ENCODE measurements at places on chromosomes 6 and 20. TPM values are rescaled to one million over a fixed set of nuclear protein-coding genes. Genes with fewer than 3 reads are reported as not detected.

Gene MSH5
- total RNA-seq: 8.4 TPM

Gene REM1
- total RNA-seq: 0.99 TPM

Gene SIRPD
- 0.14 TPM for total RNA-seq

- DNase-seq: no peak
- no peak within 1 kb of the TSS for H3K27ac ChIP-seq
- H3K27me3 ChIP-seq: no peaks in the 10 kb centered on the region
- H3K36me3 ChIP-seq: peaks cover 32% of the 10 kb centered on the region
- peak within 1 kb of the TSS; percentile 41 for H3K4me3 ChIP-seq
- peaks cover 14% of the 10 kb centered on the region for H3K4me1 ChIP-seq
These were observed at the start of gene GNMT for GRCh38 chr6:42960243-42961019. GNMT (plus strand) TSS chr6:42960754; CDS start chr6:42960768, 14 bp downstream.

DNA sequence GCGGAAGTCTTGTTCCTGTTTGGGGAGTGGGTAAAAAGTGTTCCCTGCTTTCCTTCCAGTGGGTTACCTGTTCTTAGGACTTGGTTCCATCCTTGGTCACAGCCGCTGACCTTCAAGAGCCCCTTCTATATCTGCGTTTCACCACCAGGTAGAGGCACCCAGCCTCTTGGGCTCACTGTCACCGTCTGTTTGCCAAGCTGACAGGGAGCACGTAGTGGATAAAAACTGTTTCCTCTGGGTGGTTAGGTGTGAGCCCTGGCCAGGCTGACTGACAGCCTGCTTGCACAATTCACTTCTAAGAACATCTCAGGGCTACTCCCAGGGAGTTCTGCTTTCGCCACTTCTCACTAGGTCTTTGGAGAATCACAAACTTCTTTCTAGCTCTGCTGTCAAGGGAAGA is 1.8 kb upstream of the JPH2 start:
- peaks cover 26% of the 10 kb centered on the region for H3K27me3 ChIP-seq
- DNase-seq: no peak
- H3K4me3 ChIP-seq: no peak overlapping the region
- no peak overlapping the region for H3K27ac ChIP-seq

DNA sequence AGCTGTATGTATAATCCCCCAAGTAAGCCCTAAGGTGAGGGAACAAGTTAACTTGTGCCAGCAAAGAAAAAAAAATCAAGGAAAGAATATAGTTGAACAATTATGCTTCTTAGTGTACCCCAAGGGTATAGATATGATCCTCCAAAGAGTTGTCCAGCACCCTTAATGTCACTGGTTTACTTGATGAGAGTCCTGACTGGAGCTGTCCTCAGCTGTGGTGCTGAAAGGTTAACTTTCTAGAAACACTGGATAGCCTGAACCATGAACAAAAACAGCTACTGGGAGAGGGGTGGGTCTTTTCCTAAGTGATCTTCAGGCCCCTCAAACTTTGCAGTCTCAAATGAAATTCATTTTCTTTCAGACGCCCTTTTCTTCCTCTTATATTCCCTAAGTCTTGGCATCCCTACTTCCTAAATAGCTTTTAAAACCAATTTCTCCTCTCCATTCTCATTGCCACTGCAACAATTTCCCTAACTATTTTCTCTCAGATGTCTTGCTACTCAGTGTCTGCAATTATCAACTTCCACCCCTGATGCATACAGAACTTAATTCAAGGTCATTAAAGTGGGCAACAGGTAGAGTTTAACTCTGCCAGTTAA is 83.5 kb upstream of the PROKR2 start:
- H3K27me3 ChIP-seq: no peaks in the 10 kb centered on the region
- DNase-seq: peak; percentile 25
- no peak overlapping the region for H3K27ac ChIP-seq
- H3K4me1 ChIP-seq: no peaks in the 10 kb centered on the region

DNA sequence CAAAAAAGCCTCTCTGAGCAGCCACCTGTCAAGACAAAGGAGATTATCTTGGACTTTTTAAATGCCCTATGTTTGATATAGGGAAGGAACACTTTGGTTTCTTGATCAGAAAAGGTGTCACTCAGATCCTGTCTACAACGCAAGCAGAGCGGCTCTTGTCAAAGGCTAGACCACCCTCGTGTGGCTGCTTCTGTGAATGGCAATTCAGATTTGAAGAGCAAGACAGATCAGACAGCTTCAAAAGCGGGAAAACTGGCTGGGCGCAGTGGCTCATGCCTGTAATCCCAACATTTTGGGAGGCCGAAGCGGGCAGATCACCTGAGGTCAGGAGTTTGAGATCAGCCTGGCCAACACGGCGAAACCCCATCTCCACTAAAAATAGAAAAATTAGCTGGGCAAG is 10.1 kb upstream of the NXT1 start:
- no peak overlapping the region for H3K4me3 ChIP-seq
- H3K4me1 ChIP-seq: no peaks in the 10 kb centered on the region
- peak; percentile 27 for DNase-seq
- no peak overlapping the region for H3K27ac ChIP-seq

DNA sequence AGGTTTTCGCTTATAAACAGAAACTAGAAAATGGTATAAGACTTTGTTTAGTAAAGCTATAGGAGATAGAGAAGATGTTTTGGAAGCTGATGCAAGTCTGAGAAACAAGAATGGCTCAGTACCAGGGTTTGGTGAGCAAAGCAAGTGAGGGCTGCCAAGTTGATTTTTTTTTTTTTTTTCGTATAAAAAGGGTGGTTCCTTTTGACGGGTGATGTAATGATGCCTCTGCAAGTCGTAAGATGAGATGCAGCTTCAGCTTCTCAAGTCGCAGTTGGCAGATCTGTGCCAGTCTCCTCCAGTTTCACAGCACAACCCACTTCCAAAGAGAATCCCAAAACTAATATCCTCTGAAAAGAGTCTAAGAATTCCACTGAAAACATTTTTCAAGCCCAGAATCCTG is 252.8 kb upstream of the CDH4 start:
- H3K36me3 ChIP-seq: no peaks in the 10 kb centered on the region
- no peaks in the 10 kb centered on the region for H3K4me1 ChIP-seq
- H3K4me3 ChIP-seq: no peak overlapping the region

DNA sequence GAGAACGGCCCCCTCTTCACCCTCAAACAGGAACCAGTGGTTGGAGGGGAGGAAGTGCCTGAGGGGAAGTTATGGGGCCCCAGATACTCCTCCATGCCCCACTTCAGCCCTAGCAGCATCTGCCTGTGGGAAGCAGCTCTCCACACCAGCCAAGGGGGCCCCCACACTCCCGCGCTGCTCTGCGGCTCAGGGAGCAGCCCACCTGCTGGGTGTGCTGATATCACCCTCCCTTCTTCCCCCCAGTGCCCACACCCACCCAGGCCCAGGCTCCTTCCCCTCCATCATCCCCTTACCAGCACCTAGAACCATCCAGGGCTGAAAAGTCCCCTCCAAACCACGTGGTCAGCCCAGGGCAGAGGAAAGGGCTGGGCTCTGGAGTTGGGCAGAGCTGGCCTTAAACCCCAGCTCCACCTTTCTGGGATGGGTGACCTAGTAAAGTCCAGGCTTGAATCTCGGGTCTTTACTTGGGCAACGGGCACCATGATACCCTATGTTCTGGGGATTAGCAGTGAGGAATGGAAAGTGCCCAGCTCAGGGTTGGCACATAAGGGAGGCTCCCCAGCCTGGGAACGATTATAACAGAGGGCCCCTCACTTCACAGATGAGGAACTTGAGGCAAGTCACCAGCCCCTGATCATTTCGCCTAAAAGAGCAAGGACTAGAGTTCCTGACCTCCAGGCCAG is 663 bp downstream of the LST1 start:
- H3K27ac ChIP-seq: peak overlapping the region; percentile 95
- DNase-seq: peak; percentile 67
- no peaks in the 10 kb centered on the region for H3K36me3 ChIP-seq
- no peaks in the 10 kb centered on the region for H3K27me3 ChIP-seq

DNA sequence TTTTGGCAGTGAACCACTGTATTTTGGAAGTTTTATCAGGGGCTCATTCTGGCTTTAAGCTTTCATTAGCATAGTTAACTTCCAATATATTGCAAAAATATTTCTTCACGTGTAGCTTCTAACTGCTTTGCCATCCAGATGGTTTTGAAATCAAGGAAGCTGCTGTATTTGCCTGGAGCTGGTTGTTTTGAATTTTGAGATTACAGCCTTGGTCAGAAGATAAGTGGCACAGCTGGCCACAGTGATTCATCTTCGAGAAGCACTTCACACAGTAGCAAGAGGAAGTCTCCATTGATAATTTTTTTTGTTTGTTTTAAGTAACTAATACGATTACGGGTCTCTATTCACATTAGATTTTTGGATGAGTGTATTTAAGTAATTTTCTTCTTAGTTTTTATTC is 3.8 kb downstream of the APCDD1L start:
- no peaks in the 10 kb centered on the region for H3K4me1 ChIP-seq

GRCh38 chr6:13874191-13874549 is 50.6 kb upstream of the RNF182 start:
- no peaks in the 10 kb centered on the region for H3K36me3 ChIP-seq
- peaks cover 16% of the 10 kb centered on the region for H3K4me1 ChIP-seq
- peaks cover 7% of the 10 kb centered on the region for H3K27me3 ChIP-seq

DNA sequence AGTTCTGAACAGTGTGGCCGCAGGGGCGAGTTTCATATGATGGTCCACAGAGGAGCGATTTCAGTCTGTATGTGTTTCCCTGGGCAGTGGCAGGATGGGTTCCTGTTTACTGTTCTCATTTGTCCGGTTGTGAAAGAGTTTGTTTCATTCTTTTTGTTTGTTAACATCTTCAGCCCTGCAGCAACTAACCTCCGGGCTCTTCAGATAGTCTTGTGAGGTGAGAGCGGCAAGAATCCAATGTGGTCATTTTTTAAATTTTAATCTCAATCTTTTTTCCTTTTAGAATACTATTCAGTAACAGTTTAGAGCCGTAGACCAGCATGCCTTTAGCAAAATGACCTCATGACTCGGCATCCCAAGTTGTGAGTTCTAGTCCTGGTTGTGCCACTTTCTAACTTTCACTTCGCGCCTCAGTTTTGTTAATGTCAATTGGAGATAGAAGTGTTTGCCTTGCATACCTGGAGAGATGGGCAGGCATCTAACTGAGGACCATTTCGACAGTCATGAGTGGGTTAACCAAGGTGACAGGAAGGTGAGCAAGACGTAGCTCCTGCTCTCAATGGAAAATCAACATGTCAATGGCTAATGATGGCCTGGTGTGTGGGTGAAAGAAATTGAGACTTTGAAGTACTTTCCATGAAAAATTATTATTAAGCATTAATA is 38.5 kb upstream of the PXDC1 start:
- no peak overlapping the region for H3K27ac ChIP-seq
- H3K27me3 ChIP-seq: no peaks in the 10 kb centered on the region
- no peak for DNase-seq
- no peaks in the 10 kb centered on the region for H3K36me3 ChIP-seq
- H3K4me3 ChIP-seq: no peak overlapping the region
- H3K4me1 ChIP-seq: no peaks in the 10 kb centered on the region

DNA sequence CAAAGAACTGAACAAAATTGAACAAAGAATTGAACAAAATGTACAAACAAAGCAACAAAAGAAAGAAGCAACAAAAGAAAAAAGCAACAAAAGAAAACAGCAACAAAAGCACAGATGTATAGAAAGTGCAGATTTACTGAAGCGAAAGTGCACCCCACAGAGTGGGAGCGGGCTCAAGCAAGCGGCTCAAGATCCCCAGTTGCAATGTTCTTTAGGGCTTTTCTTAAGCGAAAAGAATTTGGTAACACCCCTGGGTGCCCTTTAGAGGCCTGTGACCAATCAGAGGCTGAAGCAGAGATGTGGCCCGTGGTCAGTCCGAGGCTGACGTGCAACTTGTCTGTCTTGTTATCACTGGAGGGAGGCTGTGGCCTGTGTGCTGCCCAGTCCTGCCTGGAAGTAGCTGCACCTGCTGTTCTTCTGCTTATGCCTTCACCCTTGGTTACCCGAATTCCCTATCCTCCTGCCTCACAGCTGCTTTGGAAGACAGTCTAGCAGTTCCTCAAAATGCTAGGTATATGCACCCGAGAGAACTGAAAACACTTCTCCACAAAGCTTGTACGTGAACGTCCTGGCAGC is 13.2 kb upstream of the KIF25 start:
- no peaks in the 10 kb centered on the region for H3K36me3 ChIP-seq
- H3K4me3 ChIP-seq: no peak overlapping the region
- no peaks in the 10 kb centered on the region for H3K4me1 ChIP-seq
- H3K27ac ChIP-seq: no peak overlapping the region
- no peak for DNase-seq
